Bronchial epithelial cell (primary cell): ENCODE measurements at places on chromosomes 2 and 18. TPM values are rescaled to one million over a fixed set of nuclear protein-coding genes. Genes with fewer than 3 reads are reported as not detected.
A peak's percentile ranks its signal among the peaks of the same experiment; 100 is the strongest.

TNFRSF11A gene
- under 0.01 and 1.2 TPM in 2 replicates for total RNA-seq

KANSL1L gene
- 8.7 and 10.2 TPM in 2 replicates for total RNA-seq

REG1B gene
- not detected in 2 replicates for total RNA-seq

TRABD2A gene
- 0.64 and 1.3 TPM in 2 replicates for total RNA-seq

DSG1 gene
- total RNA-seq = under 0.01 and 0.64 TPM in 2 replicates

SNORC gene
- 0.53 and 1.0 TPM in 2 replicates for total RNA-seq

EVX2 gene
- total RNA-seq = not detected in 2 replicates

DNA sequence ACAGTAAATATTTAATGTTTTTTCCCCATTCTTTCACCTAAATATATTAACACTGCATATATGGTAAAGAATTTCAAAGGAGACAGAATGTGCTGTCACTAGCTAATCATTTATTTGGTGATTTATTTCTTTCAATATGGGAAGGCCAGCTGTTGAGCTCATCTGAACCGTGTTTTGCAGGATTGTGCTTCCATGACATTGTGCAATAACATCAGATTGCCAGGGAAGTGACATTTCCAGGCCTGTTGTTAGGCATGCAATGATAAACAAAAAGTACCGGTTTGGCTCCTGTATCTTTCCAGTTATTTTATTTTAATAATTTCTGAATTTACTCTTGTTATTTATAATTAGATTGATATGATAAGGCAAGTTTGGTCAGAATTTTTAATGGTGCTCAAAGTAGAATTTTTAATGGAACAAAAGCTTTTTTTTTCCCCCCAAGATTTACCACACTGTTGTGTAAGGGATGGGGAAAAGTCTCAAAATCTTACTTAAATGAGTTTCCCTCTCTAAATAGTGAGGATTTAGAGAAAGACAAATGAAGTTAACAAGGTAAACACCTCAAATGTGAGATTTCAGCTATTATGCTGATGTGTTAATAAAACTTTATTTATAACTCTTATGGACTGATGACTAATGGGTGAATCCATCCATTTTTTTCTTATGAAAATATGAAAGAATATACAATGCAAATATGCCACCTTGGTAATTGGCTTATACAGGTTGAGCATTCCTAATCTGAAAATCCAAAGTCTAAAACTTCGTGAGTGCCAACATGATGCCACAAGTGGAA lies 52.7 kb downstream of the MALT1 start:
- DNase-seq = no peak

GRCh38 chr2:11656671-11657101 lies 13.3 kb downstream of the NTSR2 start:
- DNase-seq = no peak

DNA sequence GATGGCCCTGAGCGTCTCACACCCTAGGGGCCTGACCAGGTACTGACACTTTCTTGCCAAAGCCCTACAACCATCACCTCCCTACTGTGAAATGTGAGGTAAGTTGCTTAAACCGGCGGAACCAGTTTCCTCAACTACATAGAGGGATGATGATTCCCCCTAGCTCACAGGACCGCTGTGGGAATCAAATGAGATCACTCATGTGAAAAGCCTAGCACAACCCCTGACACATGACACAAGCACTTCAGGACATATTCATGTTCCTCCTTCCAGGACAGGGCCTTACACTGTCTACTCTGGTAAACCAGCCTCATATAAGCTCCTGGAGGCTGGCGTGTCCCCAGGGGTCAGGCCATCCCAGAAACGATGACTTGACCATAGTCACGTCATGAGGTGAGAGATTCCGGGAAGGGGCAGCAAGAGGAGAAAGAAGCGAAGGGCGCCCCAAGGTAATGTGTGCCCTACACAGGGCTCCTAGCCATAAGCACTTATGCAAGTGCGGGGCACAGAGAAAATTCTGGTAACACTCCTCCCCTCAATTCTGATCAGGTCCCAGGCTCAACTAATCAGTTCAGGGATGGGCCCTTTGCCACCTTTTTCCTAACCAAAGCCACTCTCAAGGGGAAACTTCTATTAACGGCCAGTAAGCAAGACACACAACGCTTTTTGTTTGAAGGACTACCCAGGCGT lies 49.5 kb downstream of the C2orf42 start:
- DNase-seq = peak; percentile 100

DNA sequence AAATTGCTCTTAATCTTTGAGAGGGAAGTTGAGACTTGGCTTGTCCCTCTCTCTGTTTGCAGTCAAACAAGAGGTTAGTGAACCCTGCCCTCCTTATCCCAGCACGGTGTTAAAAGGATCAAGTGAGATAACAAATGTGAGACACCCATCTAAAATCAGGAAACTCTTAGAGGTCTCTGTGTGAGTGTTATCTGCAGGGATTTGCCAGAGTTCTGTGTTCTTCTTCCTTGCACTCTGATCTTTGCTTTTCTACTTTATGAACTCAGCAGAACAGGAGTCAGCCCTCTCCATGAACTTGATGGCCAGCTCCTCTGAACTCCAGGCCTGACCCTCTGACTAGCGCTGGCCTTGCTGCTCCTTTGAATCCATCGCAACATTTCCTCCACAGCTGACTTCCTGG lies 123.8 kb downstream of the NCKAP5 start:
- DNase-seq = no peak

- DNase-seq = peak; percentile 11
Measured at GRCh38 chr18:77765468-77765867, 515.8 kb downstream of the GALR1 start.

- DNase-seq = no peak
Measured at GRCh38 chr2:105766300-105766866, 21.7 kb downstream of the NCK2 start.

DNA sequence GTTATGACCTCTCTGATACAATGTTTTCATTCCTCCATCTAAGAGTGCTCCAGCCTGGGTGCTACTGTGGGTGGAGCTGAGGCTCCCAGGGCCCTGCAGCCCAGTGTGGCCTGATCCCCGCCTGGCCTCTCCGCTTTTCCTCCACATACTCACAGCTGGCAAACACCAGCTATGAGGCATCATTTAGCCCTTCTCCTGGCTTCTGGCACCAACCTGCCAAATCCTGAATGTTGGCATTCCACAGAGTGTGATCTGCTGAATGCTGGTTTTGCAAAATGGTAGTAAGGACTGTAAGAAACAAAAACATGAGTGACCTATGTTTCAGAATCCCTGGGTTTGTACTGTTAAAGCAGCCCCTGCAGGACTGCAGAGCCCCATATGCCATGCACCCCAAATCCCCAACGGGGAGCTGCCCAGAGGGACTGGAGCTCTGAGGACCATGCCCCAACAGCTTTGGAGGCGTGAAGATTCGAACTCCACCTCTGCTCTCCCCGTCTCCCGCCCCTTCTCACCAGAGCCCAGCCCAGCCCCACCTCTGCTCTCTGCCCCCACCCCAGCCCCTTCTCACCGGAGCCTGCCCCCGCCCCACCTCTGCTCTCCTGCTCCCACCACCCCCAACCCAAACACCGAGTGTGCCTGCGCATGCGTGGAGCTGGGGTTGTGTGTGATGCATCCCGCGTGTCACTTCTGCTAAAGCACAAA lies 4.2 kb downstream of the SLC66A2 start:
- peak; percentile 61 for DNase-seq

DNA sequence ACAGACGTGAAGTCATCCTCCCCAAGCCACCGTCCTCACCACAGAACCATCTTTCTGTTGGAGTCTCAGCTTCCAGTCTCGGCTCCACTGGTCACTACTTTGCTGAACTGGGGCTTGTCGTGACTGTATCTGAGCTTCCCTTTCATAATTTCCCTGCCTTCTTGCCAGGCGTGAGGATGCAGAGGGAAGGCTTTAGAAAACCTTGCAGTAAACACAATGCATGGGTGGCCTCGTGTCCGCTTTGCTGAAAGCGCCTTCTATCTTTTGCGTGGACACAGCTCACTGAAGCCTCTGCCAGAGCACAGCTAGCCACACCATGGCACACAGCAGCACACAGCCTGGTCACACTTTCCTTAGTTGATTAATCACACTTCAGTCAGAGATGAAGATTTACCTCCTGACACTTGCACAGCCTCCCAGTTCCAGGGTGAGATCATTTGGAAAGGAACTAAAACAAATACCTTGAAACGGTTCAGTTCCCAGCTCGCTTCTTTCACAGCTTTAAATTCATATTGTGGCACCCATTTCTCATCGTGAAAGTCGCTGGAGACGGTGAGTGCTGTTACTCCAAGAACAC lies 2.8 kb upstream of the GPR45 start:
- DNase-seq = no peak

- DNase-seq = no peak
Measured at GRCh38 chr2:181628590-181629585, 28.0 kb downstream of the CERKL start.

- peak; percentile 2 for DNase-seq
Measured at GRCh38 chr18:27366151-27366550, 181.0 kb upstream of the CHST9 start.

DNA sequence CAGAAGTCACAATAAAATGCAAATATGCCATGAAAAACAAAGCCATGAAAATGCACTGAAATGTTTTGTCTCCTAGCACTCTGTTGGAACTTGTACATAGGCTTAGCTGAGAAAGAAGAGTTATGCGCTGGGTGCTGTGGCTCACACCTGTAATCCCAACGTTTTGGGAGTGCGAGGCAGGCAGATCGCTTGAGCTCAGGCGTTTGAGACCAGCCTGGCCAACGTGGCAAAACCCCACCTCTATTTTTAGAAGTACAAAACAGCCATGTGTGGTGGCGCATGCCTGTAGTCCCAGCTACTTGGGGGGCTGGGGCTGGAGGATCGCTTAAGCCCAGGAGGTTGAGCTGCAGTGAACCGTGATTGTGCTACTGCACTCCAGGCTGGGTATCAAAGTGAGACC lies 39.9 kb downstream of the IRS1 start:
- no peak for DNase-seq

GRCh38 chr18:44922968-44923367 lies 242.3 kb downstream of the SETBP1 start:
- no peak for DNase-seq

DNA sequence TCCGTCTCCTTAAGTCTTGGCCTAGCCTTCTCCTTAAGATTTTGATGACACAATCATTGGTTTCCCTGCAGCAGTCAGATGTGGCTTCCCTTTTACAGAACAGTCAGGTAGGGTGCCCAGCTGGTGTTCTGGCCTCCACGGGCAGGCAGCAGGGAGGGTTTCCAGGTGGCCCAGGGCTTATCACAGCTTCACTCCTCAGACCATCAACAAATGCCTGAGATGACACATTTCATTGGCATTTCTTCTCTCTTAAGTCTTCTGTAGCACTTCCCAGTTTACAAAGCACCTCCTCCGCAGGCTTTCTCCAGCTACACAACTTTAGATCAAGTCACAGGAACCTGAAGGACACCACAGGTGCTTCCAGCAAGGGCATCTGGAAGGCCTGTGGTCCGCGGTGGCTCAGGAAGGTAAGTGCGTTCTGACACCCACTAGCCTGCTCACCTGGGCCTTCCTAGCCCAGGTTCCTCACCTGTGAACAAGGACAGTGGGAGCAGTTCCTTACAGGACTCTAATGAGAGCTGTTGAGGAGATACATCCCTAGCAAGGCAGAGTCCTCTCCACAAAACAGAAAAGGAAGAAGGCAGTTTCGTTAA lies 37.6 kb downstream of the PTPN18 start:
- peak; percentile 57 for DNase-seq

DNA sequence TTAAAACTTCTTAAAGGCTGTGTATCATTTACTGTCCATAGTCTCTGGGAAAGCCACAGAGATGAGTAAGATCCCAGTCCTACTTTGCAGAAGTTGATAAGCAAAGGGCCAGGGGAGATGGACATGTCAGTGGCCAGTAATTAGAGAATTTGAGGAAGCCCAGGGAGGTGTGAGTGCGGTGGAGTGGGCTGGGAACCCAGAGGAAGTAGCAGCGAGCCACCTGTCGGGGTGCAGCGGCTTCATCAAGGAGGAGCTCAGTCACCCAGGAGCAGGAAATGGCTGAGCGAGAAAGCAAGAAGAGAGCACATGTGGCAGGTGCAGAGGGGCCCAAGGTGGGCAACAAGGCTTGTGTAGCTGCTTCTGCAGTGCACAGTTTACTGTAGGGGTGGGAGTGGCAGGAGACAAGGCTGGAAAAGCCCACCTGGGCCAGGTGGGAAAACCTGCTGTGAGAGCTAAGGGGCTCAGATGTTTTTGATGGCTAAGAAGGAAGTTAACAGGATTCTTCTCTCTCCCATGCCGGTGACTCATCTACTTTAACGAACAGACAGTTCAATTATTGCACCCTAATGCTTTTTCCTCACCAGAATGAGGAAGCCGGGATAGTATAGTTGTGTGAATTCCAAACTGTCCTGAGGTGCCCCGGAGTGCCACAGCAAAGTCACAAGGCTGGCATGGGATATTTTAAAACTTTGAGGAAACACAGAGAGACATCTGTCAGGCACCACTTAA lies 34.8 kb upstream of the MGAT5 start:
- DNase-seq = no peak

DNA sequence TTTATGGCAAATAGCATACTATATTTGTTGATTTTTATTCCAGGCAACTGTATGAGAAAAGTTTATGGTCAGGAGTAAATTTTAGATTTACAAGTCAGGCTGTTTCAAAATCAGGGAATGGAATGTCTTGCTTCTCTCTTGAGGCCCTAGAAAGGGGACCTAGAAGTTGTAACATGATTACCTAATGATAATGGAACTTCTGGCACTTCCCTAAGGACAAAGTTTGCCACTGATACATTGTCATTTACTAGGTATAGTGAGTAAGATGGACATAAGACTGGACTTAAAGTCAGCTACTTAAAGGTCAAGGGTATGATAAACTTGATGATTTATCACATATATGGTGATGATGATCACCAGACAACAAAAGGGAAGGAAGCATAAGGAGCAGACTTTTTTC lies 103.3 kb upstream of the VRK2 start:
- DNase-seq = no peak

- peak; percentile 92 for DNase-seq
Measured at GRCh38 chr2:204486805-204487204, 58.5 kb upstream of the PARD3B start.

GRCh38 chr2:222677981-222678380 lies 6.5 kb downstream of the MOGAT1 start:
- peak; percentile 24 for DNase-seq

- DNase-seq = no peak
Measured at GRCh38 chr18:9380101-9380500, 45.5 kb downstream of the TWSG1 start.

GRCh38 chr2:184921676-184922075 lies 323.3 kb downstream of the ZNF804A start:
- no peak for DNase-seq

DNA sequence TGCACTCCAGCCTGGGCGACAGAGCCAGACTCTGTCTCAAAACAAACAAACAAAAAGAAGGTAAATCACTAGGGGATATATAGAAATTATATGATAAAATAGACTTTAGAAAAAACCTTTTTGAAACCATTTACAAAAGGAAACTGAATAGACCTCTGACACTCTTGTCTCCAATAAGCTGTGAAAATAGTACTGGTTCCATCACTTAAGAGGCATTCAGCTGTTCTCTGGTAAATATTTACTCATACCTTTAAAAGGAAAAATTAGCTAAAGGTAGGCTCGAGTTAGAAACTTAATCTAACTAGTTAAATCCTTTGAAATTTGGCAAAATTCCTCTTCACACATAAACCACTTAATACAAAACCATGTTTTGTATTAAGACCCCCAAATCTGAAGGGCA lies 21.4 kb downstream of the RAB27B start:
- no peak for DNase-seq
